Astrocyte of the spinal cord (primary cell): ENCODE measurements at places on chromosomes 5 and 9.

DNA sequence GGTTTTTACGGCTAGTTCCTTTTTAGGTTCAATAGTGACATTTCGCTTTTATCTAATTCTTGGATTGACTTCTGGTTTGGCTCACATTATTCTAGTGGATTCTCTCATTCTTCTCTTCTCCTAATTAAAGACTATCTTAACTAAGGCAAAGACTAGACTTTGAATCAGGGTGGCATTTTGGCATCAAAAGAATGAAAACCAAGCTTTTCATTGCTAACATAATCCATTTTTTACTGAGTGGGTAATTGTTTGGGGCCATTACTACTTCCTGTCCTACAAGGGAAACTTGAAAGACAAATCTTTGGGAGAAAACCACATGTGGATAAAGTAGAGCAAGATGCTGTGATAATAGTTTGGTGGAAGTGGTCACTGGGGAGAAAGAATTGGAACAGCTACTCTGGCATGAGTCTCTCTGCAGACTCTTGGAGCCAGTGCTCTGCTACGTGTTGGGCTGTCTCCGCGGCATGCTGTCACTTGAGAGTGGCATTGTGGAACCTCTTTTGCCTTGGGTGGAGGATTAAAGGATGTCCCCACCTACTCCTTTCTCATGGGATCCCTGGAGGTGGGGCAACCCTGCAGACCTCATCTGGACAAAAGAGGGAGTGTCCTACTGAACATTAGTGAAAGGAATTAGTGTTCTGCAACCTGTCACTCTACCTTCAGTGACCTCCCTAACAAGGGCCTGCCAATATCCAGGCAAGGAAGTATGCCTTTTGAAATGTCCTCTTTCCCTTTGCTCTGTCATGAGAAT lies 280.4 kb downstream of the PSAT1 start:
- DNase-seq, result no peak

DNA sequence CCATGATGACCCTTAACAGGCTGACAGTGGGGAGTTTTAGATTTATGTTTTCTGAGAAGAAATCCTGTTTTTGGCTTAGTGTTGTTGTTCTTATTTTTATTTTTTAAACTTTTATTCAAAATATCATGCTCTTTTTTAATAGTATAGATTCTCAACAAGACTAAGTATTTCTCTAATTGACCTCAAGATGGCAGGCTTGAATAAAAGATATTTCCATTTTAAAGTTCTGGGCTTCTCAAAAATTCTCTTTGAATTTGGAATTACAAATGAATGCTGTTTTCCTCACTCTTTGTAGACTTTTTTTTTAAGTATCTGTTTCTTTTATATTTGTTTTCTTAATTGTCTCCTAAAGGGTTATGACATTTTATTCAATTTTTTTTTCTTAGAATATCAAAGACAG lies 50.0 kb upstream of the SH3GL2 start:
- DNase-seq, result no peak

DNA sequence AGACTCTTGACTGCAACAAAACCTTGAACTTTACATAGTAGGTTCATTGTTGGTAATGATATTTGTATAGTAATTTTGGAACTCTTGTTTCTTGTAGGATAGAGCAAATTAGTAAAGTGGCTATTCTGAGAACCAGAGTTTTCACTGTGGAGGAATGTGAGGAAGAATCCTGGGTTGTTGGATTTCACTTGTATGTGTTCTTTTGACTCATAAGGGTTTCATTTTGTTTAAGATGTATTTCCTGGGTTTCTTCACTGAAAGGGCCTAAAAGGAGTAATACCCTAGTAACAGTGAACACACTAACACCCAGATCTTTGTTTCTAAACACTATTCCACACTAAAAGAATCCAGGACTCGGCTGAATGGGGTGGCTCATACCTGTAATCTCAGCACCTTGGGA lies 20.1 kb downstream of the TTC1 start:
- DNase-seq, result no peak

GRCh38 chr5:2569176-2569575 lies 182.3 kb downstream of the IRX2 start:
- no peak for DNase-seq

- DNase-seq, result no peak
Observed at GRCh38 chr5:126864042-126864688, 87.2 kb downstream of the LMNB1 start.

- DNase-seq, result no peak
Observed at GRCh38 chr5:74888117-74888516, 21.9 kb upstream of the FAM169A start.
